ENCODE measurements at places on chromosomes 5 and 9.

- no peak for DNase-seq
These were observed 53.4 kb upstream of the TMC1 start for GRCh38 chr9:72467766-72468738.

GRCh38 chr9:18906656-18907395 lies 126.2 kb downstream of the SAXO1 start:
- no peak for DNase-seq

DNA sequence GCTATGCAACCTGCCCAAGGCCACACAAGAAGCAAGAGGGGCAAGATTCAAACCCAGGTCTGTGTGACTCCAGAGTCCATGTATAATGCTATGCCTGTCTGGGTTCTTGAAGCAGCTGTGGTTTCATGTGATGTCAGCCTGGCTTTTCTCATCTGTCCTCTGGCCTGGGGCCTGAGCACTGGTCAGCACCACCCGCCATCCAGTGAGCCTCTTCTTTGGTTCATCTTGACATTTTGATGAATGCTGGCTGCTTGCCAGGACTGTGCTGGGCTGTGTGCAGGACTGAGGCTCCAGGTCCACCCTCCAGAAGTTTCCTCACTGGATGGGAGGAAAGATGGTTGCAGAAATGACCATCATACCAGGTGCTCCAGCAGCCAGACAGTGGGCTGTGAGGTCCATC lies 61.5 kb downstream of the TSTD2 start:
- no peak for DNase-seq

DNA sequence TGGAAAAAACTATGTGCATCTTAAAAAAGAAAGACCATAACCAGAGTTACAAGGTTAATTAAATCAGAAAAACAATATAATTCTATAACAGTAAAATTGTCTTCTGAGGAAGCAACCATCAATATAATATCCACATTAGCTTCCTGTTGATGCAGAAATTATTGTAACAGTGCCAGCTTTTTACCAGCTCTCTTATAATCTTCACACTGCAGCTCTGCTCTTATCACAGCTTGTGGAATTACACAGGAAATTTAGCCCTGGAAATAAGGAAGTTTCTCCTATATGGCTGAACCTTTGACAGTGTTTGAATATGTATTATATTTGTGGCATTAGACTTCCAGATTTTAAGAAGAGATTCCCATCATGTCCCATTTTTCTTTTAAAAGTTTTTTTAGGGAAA lies 49.1 kb upstream of the TEK start:
- no peak for DNase-seq

GRCh38 chr5:94815313-94816039 lies 197.0 kb downstream of the SLF1 start:
- no peak for DNase-seq
